ENCODE measurements at places on chromosomes 6 and 20.

- DNase-seq, result no peak
Measured at GRCh38 chr6:118641042-118641441, 10.3 kb downstream of the CEP85L start.

GRCh38 chr6:130934848-130935585 is 107.8 kb downstream of the SMLR1 start:
- no peak for DNase-seq

DNA sequence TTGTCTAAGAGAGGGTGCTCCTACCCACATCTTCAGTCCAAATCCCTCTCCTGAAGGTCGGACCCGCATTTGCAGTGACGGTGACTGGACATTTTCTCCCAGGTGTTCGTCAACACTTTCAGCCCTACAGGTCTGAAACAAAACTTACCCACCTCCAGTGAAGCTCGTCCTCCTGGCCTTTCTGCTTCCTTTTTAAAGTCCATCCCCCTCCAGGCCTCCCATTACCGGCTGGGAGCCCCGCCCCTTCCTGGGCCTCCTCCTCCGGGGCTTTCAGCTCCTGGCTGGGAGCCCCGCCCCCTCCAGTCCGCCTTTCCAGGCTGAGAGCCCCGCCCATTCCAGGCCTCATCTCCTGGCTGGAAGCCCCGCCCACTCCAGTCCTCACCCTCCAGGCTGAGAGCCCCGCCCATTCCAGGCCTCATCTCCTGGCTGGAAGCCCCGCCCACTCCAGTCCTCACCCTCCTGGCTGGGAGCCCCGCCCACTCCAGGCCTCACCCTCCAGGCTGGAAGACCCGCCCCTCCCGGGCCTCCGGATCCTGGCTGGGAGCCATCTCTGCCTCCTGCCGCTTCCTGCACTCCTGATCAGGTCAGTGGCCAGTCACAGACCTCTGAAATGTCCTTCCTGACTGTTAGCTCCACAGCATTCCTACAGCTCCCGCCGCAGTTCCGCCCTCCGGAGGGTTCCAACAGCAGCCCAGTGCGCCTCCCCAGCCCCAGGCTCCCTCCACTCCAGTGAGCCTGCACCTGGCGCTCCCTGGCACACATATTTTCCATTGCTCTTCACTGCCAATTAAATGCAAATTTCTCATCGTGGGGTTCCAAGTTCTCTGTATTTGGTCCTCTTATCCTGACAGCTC is 98.5 kb downstream of the LY86 start:
- peak; percentile 97 for DNase-seq

GRCh38 chr6:83086751-83087150 is 19.3 kb downstream of the DOP1A start:
- DNase-seq, result no peak

GRCh38 chr6:139230391-139230840 is 61.4 kb downstream of the TXLNB start:
- no peak for DNase-seq

DNA sequence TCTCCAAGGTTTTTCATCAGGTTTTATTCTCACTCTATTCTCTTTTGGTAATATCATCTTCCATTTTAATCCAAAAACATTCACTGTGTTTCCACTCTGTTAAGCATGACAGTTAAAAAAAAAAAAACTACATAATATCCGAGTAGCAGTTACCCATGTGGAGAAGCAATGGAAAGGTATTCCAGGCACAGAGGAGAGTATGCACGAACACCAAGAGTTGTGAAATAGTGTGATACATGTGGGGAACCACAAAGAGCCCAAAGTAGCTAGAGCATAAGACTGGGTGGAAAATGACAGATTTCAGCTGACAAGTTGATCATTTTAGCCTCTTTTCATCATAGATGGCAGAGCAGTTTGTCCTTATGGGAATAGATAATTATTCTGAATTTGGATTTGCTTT is 19.9 kb upstream of the FBXL4 start:
- no peak for DNase-seq

DNA sequence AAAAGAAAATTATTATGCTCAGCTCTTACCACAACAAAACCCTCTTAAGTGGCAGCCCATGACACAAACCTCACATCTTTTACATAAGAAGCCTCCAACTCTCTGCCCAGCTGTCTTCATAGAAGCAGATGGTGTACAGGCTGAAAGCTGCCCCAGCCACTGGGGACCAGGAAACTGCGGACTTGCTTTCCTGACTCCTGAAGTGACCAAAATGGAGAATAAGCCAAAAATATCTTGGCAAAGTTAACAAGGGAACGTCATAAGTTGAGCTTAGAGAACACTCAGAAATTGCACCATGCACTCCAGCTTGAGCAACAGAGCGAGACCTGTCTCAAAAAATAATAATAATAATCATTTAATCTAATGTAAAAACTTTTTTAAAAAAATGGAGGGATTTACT is 160.3 kb upstream of the CDYL start:
- no peak for DNase-seq

GRCh38 chr6:106167096-106167814 is 81.1 kb downstream of the PRDM1 start:
- DNase-seq, result no peak

DNA sequence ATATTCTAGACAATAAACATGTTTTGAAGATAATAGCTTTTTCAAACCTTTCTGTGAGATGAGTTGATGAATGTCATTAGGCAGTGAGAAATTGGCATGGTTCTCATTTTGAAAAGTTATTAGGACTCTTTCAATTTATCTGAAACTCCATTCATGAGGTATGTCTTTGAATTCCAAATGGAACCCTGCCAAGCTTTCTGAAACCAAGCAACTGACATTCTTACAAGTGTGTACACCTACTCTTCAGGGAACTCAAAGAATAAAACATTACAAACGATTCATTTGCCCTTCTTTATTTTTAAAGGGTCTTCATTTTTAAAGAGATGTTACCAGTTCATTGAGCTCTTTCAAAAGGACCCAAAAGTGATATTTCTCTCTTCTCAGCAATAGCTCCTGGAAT is 2.1 kb upstream of the TRDN start:
- no peak for DNase-seq

- no peak for DNase-seq
Measured at GRCh38 chr6:45473121-45473993, 95.6 kb upstream of the SUPT3H start.

DNA sequence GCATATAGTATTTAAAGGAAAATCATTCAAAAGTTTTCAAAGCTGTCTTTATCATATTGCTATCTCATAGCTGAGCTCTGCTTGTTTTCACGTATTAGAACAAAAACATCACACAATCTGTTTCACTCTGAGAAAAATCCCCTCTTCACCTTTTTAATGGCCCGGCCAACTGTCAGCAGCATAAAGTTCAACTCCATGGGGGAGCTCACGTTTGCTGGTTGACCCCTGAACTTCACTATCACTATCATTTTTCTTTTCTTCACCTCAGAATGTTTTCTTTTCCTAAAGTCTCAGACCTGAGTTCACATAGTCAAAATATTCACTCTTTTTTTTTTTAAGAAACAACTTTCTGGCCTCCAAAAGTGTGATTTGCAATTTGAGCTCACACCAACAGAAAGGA is 374.4 kb upstream of the MARCKS start:
- DNase-seq, result no peak

GRCh38 chr6:139338795-139339194 is 35.7 kb downstream of the CITED2 start:
- no peak for DNase-seq

- DNase-seq, result no peak
Measured at GRCh38 chr6:132570221-132570777, at the start of gene TAAR6. Gene TAAR6 (plus strand): TSS chr6:132570322. CDS start chr6:132570322, 0 bp downstream.

GRCh38 chr20:20593447-20594170 is 118.8 kb downstream of the RALGAPA2 start:
- no peak for DNase-seq

DNA sequence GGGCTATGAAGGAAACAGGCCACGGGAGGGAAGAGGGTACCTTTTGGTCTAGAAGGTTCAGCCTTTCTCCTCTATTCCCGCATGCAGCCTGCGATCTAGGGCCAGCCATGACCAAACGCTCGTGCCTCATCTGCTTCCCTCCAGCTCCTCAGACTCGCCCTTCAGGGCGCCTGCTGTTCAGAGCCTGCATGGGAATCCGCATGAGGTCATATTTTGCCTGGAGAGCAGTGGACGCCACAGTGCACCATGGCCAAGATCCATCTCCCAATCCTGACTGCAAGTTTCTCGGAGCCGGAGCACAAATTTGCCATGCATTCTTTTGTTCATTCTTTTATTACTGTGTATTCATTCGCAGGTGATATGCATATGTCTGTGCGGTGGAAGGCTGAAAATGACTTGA is 608.1 kb downstream of the QKI start:
- no peak for DNase-seq

GRCh38 chr20:11716239-11716944 is 201.3 kb upstream of the BTBD3 start:
- DNase-seq, result peak; percentile 20

- DNase-seq, result no peak
Measured at GRCh38 chr20:6017467-6017866, 36.4 kb downstream of the LRRN4 start.

DNA sequence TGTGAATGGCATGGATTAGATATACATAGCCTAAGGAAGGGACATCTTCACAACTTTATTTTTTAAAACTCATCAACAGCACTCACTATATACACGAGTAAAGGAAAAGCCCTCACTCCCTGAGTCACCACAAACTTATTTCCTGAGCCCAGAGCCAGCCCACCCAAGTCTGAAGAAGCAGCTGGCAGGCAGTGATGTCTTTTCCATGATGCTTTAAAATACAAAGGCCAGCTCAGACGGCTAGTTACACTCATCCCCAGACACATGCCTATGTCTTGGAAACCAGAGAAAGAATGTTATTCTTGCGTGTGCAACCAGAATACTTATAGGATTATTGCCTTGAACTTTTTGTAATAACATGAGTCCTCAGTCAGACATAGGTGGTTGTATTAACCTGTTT is 114.4 kb downstream of the ADGRG6 start:
- no peak for DNase-seq

- DNase-seq, result no peak
Measured at GRCh38 chr6:34657037-34657306, 39.6 kb downstream of the ILRUN start.

DNA sequence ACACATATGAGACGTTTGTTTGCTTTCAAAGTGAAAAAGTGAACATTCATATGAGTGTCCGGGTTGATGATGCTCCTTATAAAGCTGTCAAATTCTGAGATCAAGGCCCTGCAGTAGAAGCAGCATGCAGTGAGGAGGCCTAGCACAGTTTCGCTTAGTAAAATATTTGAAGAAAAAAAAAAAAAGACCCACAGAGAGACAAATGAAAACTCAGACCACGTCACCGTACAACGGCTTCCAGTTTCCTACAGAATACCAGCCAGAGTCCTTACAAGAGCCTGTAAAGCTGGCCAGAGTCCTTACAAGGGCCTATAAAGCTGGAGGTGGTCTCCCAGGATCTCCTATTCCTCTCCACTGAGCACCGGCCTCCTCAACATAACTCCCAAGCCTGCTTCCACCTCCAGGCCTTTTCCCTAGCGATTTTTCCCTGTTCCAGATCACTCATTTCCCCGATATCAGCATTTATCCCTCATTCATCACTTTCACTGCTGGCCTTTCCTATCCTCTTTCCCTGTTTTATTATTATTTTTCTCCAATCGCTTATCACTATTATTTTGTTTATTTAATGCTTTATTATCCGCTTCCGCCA is 1.5 kb upstream of the HMGN4 start:
- no peak for DNase-seq

DNA sequence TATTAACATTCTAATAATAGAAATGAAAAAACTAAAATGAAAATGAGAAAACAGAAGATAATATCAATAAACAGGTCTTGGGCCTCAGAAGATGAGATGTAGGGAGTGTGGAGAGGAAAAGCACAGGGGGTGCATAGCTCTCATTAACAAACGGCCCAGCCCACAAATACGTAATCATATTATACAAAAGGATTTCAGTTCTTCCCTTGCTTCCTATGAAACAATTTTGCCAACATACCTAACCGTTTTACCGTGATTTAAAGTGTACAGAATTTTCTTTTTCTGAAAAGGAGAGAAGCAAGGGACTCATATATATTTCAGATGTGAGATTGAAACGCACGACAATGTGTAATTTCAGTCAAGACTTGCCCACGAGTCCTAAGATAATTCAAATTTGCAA is 136.0 kb downstream of the HFE start:
- no peak for DNase-seq

- peak; percentile 30 for DNase-seq
Measured at GRCh38 chr6:158219228-158219627, 51.1 kb downstream of the GTF2H5 start.

DNA sequence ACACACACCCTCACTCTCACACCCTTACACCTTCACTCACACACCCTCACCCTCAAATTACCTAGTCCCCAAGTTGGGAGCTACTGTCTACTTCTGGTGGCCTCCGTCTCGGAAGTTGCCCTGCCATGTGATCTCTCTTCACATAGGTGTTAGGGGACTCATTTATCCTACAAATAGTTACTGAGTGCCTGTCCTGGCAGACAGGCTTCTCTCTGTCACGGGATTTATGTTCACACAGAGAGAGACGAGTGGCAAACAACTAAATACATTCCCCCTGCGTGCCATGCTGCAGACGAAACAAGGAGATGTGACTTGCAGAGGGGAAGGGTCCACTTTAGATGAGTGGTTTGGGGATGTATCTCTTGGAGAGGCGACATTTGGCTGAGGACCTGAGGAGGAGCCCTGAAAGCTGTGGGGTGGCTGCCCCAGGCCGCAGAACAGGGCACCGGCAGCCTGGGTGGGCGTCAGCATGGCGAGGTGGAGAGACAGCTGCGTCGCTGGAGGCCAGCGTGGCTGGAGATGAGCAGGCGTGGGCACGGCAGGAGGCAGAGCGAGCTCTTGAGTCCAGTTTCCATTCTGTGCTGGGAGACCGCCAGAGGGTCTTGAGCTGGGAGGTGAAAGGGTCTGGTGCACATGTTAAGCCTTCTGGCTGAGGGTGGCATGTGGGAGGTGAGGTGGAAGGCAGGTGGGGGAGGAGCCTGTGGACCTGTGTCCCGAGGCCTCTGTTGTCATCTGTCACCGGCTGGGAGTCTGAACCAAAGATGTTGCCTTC is 17.2 kb downstream of the DYNLT1 start:
- no peak for DNase-seq

DNA sequence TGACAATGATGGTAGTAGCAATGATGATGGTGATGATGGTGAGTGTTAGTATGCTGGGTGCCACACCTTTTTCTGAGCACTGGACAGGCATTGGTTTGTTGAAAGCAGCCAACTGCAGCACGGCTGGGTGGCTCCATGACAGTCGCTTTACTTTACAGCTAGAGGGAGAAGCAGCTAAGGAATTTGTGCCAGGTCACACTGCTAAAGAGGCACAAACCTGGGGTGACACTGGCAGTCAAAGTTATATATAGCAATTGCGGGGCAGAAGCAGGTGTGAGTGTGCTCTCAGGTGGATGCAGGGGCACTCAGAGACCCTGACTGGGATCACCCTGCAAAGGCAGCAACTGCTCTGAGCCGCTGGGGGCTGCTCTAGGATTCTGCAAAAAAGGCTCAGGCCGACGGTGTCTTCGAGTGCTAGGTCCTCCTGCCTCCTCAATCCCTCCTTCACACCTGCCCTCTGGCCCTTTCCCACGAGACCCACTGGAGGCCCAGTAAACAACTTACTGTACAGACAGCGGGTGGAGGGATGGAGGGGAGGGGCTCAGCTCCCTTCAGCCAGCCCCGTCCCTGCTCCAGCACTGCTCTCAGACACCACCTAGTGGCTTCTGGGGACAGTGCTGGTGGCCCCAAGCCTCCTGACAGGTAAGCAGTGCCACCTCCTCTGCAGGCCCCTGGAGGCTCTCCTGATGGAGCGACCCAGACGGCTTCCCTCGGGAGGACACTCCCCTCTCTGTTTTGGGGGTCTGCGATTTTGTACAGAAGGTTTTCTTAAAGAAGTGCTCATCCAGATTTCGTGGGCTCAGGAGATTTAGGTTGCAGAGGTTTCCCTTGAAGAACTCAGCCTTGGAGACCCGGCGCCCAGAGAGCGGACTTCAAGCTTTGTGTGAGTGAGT is 4.4 kb upstream of the RPS21 start:
- DNase-seq, result peak; percentile 98

GRCh38 chr20:12276011-12276673 is 358.4 kb downstream of the BTBD3 start:
- DNase-seq, result no peak

Measured in Calu3 (cell line).